ENCODE measurements at places on chromosomes 16 and 17.
A peak's percentile ranks its signal among the peaks of the same experiment; 100 is the strongest.

GRCh38 chr17:58640202-58640601 lies 51.6 kb downstream of the TEX14 start:
- DNase-seq = no peak

GRCh38 chr16:69131839-69132423 lies 457 bp downstream of the CHTF8 start:
- DNase-seq = peak; percentile 79

DNA sequence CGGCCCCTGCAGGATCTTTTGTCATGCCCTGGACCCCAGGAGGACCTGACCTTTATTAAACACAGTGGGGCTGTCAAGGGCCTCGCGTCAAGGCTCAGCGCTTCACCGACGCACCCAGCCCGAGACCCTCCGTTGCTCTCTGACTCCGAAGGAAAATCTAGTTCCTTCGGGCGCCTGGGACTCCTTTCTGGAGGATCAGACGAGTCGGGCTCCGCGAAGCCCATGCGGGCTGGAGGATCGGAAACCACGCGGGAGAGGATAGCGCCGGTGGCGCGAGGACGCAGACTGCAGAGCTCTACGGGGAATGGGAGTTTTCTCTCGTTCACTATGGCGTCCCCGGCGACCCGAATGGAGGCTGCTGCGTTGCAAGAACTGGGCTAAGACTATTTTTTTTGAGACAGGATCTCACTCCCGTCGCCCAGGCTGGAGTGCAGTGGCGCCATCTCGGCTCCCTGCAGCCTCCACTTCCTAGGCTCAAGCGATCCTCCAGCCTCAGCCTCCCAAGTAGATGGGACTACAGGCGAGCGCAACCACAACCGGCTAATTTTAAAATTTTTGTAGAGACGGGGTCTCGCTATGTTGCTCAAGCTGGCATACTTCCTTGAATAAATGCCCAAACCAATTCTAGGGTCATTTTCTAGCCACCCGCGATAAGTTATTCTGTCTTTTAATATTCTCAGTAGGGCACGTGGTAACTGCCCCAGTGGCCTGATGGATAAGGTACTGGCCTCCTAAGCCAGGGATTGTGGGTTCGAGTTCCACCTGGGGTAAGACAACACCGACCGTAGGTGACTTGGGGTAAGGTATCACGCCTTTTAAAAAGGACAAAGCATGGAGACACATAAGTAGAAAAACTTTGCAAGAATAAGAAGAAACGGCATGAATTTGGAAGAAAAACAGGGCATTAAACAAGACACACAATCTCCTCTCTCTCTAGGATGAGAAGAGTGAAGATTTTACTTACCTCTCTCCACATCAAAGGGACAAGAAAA lies 5.5 kb downstream of the OR1F1 start:
- DNase-seq = no peak

DNA sequence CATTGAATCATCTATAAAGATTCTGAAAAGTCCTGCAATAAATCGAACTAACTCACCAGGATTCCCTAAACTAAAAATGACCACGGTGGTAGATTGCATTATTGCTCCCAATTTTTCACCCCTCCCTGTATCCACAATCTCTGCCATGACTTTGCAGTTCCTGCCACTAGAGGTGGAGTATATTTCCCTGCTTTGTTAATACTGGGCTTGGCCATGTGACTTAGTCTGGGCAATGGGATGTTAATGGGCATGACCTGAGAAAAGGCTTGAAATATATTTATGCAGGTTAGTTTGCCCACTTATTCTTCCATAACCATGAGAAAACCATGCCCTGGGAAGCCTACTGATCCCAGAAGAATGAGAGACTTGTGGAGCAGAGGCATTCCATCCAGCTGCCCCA lies 59.1 kb downstream of the NOG start:
- no peak for DNase-seq

GRCh38 chr16:85017151-85017550 lies 5.8 kb upstream of the ZDHHC7 start:
- DNase-seq = no peak

GRCh38 chr16:71927383-71927782 lies 32.1 kb downstream of the IST1 start:
- DNase-seq = no peak

- no peak for DNase-seq
These were observed 45.8 kb upstream of the ETV4 start for GRCh38 chr17:43591779-43592562.

- no peak for DNase-seq
These were observed 85.1 kb downstream of the WWOX start for GRCh38 chr16:78184238-78185183.

DNA sequence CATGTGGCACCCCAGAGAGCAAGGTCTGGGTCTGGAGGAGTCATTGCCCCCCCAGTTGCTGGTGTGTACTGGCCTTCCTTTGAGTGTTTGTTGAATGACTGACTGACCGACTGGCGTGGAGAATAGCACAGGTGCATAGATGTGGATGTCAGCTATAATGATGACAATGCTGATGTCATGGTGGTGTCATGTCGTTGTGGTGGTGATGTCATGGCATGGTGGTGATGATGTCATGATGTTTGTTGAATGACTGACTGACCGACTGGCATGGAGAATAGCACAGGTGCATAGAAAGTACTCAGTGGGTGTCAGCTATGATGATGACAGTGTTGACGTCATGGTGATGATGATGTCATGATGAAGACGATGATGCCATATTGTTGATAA lies 22.1 kb downstream of the TMEM114 start:
- no peak for DNase-seq

DNA sequence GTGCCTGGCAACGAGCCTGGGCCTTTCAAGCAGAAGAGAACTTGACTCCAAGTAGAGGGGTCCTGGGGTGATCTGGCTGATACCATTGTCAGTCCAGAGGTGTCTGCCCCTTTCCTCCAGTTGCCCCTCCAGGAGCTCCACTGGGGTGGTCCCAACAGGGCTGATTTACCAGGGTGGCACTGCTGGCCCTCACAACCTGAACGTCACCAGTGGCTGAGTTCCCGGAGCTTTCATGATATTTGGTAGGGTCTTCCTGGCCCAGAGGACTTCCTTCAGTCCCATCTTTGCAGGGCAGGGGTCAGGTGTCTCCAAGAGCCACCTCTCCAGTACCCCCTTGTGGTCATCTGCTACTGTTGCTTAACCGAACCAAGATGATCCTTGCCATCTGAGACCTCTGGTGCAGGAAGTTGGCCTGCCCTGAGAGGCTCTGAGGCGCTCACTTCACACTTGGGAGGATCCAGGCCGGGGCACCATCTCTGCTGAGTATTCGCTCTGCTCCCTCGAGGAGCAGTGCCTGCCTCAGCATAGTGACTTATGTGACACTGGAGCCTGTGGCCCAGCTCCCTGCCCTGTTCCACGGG lies 3.5 kb downstream of the LIMD2 start:
- DNase-seq = no peak

DNA sequence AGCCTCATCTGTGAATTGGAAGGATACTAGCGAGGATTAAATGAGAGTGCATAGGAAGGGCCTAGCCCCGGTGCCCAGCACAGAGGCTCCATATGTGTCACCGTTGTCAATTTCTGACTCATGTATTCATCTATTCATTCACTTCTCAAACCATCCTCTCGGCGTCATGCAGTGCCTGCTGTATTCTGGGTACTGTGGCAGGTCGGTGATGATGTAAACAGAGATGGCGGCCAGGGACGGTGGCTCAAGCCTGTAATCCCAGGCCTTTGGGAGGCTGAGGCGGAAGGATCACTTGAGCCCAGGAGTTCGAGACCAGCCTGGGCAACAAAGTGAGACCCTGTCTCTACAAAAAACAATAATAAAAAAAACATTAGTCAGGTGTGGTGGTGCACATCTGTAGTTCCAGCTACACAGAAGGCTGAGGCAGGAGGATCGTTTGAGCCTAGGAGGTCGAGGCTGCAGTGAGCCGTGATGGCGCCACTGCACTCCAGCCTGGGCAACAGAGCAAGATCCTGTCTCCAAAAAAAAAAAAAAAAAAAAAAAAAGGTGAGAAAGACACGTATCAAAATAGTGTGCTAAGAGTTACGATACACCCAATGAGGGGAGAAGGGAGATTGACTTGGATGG lies 4.3 kb upstream of the PPP1R1B start:
- peak; percentile 35 for DNase-seq

DNA sequence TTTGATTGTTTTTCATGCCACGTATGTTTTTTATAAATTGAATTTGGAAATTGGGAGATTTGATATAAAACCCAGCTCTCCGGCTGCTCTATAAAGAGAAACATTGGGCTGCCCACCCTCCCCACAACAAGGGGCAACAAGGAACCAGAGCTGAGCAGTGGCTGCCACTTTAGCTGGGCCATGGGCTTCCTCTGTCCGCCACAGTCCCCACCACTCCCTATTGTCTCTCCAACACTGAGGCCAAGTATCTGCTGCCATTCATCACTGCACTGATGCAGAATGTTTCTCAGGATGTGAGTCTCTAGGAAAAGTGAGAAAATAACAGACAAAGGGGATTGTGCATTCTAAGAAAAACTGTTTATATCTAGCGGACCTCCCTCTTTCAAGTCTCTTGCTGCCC lies 106.8 kb downstream of the LITAF start:
- no peak for DNase-seq

DNA sequence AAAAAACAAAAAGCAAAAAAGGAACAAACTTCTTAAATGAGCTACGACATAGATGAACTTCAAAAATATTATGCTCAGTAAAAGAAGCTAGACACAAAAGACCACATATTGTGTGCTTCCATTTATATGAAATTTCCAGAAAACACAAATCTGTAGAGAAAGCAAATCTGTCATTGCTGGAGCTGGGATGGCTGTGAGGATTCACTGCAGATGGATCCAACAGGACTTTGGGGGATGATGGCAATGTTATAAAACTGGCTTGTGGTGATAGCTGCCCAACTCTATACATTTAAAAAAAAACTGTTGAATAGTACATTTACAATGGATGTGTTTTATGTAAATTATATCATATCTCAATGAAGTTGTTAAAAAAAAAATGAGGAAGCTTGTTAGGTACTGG lies 52.6 kb upstream of the MAP3K14 start:
- DNase-seq = no peak

- DNase-seq = no peak
These were observed 22.7 kb downstream of the MPP3 start for GRCh38 chr17:43810226-43810715.

DNA sequence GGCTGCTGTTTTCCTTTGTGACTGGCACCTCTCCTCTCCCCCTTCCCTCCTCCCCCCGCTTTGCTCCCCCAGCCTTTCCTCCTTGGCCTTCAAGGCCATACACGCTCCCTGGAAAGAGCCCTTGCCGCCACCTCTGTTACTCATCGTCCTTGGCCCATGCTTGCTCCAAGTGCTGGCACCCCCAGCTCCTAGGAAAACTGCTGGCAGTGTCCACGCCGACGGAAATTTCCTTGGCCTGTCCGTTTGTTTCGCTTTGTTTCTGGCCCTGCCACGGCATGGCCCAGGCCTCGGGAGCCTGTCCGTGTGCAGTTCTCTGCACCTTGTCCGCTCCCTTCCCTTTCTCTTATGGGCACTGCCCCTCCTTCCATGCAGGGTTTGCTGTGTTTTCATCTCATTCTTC lies 18.0 kb downstream of the CA5A start:
- no peak for DNase-seq

- no peak for DNase-seq
These were observed 37.4 kb downstream of the TOM1L2 start for GRCh38 chr17:17934806-17935205.

DNA sequence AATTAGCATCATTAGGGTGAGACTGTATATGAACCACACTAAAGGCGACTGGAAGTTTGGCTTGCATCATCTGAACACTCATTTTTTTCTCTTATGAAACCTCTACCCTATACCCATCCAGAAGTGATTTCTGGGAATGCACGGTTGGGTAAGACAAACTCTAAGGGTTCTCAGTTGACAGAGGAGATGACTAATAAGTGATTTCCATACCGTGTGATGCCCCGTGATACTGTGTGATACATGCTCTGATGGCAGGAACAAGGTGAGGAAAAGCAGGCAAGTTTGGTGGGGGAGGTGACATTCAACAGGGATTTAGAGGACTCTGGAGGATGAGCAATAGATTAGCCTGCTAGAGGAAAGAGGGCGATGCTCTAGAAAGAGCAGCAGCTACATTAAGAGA lies 156.4 kb upstream of the CCL2 start:
- DNase-seq = no peak

DNA sequence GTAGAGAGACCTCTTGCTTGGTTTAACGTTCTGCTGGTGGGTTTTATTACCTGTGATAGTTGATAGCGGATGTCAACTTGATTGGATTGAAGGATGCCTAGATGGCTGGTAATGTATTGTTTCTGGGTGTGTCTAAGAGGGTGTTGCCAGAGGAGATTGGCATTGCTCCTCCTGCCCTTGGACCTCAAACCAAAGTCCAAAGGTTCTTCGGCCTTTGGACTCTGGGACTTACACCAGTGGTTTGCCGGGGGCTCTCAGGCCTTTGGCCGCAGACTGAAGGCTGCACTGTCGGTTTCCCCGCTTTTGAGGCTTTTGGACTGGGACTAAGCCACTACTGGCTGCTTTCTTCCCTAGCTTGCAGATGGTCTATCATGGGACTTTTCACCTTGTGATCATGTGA lies 17.5 kb upstream of the TNRC6C start:
- no peak for DNase-seq

DNA sequence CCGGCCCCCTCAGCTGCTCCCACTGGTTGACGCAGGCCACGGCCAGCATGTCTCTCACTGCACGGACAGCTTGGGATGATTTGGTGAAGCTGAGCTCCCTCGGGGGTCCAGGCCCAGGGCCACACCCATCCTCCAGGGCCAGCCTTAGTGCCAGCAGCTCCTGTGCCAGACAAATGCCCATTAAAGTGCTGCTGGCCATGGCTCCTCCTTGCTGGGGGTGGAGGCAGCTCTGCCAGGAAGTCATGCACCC lies 2.5 kb downstream of the TRIM47 start:
- no peak for DNase-seq

DNA sequence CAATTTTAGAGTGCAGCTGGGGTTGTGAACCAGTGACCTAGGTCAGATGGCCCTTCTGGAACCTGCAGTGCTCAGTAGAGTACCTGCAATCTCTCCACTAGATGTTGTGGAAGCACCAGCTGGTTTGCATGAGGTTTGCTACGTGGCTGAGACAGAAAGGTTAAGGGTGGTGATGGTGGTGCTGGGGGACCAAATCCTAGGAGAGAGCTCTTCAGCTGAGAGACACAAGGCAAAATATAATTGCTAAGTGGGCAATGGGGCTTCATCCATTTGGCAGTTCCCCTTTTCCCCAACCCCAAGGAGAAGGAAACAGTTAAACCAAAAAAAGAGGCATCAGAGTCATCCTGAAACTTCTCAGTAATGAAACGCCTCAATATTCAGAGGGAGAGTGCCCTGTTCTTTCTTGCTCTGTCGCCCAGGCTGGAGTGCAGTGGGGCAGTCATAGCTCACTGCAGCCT lies 13.9 kb downstream of the ITPRIPL2 start:
- DNase-seq = no peak

GRCh38 chr17:21357281-21357680 lies 18.9 kb upstream of the KCNJ12 start:
- no peak for DNase-seq

- no peak for DNase-seq
These were observed 13.4 kb downstream of the ITGAL start for GRCh38 chr16:30485818-30486436.

DNA sequence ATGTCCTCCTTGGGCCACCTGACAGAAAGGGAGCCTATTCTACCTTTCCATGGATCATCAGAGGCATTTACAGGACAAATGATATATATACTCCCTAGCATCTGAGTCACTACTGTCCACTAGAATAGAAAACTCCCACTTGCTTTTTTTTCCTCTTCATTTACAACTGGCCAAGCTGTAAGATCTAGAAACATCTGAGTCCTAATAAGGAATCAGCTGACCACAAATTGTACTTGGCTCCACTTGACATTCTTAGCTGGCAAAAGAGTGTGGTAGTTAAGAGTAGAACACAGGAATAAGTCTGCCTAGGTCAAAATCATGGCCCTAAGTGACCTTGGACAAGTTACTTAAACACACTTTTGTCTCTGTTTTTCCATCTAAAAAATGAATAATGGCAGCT lies 5.2 kb downstream of the RUSF1 start:
- DNase-seq = no peak
